ENCODE measurements at places on chromosomes 5 and 9.

- DNase-seq: no peak
Measured at GRCh38 chr5:32304622-32305021, 8.1 kb downstream of the MTMR12 start.

DNA sequence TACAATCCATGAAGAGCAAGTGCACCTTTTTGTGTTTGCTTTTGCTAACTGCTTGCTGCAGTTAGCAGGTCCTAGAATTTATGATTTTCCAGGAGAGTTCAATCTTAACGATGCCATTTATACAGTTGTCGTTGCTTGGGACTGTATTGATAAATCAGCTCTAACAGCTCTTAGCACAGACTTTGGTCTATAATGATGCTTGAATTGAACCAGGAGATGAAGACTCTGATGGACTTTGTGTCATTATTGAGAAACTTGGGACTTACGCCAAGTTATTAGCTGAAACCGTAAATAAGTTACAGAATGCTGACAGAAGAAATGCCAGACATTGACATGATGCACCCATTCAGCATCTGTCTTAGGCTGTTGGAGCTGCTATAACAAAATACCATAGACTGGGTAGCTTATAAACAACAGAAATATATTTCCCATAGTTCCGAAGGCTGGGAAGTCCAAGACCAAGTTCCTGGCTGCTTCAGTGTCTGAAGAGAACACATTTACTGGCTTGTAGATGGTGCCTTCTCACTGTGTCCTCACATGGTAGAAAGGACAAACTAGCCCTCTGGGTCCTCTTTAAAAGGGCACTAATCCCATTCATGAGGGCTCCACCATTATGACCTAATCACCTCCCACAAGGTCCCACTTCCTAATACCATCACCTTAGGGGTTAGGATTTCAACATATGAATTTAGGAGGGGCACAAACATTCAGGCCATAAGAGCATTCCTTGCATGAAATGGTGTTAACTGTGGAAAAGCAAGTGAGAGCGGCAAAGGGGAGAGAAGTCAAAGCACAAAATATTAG, 17.6 kb downstream of the GLRX start:
- no peak for DNase-seq

- no peak for DNase-seq
Measured at GRCh38 chr5:122295138-122295537, 16.9 kb upstream of the SNCAIP start.

DNA sequence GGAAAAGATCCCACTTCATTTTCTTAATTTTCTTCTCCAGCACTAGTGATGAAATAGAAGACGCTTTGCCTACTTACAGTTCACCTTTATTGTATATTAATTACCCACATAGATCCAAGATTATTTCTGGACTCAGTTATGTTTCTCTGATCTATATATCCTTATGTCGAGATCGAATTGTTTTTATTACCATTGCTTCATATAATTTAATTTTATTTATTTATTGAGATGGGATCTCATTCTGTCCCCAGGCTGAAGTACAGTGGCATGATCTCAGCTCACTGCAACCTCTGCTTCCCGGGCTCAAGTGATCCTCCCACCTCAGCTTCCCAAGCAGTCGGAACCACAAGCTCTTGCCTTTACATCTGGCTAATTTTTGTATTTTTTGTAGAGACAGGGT, 121.3 kb downstream of the UGCG start:
- DNase-seq: no peak

DNA sequence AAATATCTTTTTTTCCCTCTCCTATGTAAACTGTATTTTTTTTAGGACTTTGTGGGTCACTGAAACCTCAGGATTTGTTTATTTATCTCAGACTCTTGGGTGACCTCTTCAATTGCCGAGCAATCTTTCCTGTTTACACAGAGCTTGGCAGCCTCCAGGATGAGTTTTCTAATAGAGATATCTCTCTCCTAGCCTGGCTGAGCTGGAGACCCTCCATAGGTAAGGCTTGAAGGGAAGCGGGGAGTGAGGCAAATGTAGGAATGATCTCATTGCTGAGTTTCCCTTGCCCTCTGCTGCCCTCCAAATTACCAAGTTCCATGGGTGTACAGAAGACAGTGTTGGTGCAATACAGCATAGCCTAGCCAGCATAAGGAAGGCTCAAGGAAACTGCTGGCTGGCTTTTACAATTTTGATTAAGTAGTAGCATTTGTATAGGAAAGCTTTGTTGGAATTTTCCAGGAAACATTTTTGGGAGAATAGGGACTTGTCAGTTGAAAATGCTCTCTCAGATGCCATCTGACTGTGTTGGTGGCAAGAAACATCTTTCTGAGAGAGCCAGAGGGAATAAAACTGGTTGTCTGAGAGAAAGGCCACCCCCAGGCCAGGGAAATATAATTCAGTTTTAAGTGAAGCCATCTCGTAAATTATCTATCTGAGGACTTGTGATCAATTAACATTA, 116.0 kb downstream of the NMUR2 start:
- DNase-seq: no peak

DNA sequence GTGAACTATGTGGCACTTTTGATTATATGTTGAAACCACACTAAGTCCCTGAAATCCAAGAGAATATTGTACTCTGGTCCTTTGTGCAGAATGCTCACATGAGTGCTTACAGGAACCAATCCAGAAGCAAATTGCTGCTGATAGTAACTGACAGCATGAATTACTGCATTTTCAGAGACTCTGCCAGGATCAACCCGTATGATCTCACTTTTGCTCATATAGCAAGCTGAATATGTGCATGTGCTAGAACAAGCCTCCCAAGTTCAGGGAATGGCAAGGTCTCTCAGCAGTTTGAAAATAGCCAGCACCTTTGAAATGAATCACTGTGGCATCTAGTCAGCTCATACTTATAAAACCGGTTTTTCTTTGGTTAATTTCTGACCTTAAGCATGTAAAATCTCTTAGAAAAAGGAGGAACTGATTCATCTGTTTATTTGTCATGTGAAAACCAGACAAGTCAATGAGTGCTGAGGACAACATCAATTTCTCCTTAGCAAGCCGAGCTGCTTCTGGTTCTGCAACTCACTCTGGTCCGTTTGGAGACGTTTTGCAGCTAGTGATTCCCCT, 215.7 kb upstream of the ELL2 start:
- DNase-seq: peak; percentile 46

DNA sequence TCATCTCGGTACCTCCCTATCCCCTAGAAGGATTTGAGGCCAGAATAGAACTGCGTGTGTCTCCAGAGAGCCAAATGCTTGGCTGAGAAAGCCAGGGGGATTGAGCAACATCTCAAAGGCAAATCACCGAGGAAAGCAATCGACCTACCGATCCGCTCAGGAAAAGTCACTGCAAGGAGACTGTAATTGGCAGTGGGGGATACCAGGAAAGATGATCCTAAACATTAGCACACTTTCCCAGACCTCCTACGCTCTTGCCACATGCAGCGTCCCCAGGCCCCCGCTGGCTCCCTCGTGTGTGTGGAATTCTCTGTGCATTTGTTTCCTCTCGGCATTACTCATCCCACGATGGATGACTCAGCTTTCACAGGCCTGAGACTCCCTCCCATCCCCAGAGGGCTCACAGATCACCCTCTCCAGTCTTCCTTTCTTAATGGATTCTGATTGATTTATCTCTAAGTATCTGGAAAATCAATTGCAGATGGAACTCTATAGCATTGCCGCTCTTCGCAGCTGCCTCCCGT, 82.2 kb upstream of the ICE1 start:
- peak; percentile 77 for DNase-seq

DNA sequence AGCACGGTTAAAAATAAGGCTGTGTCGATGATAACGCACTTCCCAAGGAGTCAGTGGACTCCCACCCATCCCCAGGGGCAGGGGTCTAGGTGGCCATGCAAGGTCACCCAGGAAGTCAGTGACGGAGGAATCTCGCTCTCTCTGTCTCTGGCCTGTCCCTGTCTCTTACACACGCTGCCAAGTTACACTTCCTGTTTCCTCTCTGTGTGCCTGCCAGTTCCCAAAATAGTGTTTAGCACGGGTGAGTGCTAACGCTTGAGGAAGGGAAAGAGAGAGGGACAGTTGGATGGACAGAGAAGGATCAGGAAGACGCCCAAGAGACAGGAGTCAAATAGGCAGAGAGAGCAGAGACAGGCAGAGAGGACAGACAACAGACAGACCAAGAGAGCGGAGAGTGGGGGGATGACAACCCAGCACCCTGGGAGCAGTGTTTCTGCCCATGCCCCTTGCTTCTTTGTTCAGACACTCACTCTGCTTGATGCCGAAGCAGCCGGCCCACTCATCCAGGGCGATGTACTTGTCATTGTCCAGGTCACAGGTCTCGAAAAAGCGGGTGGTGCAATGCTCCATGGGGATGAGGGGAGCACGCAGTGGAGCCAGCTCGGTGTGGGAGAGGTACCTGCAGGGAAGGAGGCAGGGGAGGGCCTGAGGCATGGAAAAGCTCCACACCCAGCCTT, 23.0 kb downstream of the SPARC start:
- DNase-seq: no peak
